ENCODE measurements at places on chromosomes 2 and 18.

GRCh38 chr18:48639772-48640432 is 101.1 kb downstream of the CTIF start:
- peak; percentile 40 for DNase-seq

GRCh38 chr2:191710411-191710900 is 32.5 kb downstream of the NABP1 start:
- no peak for DNase-seq

DNA sequence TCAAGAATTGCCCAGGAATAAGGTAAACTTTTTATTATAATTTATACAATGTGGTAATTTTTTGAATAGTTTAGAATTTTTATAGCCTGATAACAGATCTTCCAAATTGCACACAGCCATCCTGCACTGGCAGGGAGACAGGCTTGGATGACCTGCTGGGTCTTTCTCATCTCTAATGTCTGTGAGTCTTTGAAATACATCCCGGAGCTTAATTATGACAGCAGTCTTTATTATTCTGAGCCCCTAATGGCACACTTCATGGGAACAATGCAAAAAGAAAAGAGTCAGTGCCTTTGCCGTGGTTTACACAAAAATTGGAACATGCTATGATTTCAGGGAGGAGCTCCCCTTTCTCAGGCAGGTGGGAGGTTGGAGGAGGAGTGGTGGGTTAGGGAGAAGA is 71.0 kb downstream of the TMEM182 start:
- no peak for DNase-seq

DNA sequence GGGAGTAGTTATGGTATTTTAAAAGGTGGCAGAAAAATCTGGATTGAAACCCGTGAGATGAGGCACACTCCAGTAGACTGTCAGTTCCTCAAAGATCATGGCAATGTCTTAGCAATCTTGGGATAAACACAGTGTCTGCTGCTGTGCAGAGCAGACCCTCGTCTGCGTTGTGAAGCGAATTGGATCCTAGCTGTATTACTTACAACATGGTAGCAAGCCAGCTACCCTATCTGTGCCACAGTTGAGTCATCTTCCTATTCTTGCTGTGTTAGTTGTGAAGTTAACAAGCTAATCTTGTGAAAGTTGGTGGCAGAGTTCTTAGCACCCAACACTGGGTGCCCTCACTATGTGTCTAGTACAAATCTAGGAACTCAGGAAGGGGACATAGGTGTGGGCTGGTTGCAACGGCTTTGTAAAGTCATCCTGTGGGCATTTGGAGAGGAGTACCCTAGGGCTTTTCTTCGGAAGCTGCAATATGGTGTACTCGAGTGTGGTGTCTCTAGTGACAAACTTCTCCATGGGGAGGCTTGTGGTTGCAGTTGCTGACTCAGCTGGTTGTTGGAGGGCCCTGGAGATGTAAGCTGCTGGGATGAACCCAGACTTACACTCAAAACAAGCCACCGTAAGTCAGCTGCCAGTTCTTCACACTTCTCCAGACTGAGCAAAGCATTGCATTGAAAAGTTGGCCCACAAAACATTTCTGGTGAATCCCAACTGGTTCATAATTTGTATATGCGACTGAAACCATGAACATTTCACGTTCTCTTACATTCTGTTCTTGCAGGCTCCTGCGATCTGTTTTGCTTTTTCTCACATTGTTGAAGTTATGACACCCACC is 61.5 kb downstream of the ADCYAP1 start:
- peak; percentile 33 for DNase-seq

DNA sequence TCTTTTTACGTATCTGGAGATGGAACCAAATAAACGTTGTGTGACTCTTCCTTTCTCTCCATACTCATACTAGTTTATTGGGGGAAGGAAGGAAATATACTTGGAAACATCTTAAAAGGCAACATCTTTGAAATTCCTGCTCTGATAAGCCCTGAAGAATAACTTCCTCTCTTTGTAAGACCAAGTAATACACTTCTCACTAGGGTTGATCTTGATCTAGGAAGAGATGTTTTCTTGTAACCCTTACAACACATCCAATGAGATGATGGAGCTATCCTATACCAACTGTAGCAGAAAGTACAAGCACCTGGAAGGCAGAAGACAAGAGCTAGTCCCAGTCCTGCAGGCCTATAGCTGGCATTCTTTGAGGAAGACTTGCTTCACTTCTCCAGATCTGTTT is 2.0 kb downstream of the ANKRD44 start:
- DNase-seq = peak; percentile 36

DNA sequence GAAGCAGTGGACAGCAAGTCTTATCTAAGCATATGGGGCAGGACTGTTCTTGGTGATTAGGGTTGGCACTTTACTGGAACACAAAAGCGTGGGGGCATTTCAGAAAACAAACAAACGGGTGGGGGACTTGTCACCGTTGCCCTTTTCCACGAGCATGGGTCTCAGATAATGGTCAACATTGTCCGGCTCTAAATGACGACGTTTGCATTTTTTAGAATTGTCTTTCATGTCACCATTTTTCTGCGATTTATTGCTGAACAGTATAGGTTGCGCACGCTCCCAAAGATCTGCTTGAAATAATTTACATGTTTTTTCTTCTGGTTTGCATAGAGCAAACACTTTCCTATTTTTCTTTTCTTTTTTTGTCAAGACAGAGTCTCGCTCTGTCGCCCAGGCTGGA is 46.6 kb upstream of the TBC1D8 start:
- DNase-seq = peak; percentile 37

GRCh38 chr2:66095820-66096345 is 339.0 kb upstream of the MEIS1 start:
- DNase-seq = no peak

DNA sequence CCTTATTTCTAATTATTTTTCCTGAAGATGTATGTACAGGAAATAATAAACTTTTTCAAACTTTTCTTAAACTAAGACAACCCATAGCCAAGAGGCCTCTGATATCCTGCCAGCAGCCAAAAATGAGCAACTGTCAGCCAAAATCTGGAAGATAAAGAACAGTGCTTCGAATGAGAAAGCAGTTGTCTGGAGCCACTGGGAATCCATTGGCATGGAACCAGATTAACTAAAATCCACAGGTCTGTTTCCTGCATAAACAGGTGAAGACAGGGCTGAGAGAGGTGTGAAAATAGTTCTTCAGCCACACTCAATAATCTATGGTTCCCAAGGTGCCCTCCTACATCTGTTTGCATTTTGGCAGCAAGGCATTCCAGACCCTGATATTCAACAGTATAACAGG is 1076.7 kb upstream of the PIK3C3 start:
- no peak for DNase-seq

DNA sequence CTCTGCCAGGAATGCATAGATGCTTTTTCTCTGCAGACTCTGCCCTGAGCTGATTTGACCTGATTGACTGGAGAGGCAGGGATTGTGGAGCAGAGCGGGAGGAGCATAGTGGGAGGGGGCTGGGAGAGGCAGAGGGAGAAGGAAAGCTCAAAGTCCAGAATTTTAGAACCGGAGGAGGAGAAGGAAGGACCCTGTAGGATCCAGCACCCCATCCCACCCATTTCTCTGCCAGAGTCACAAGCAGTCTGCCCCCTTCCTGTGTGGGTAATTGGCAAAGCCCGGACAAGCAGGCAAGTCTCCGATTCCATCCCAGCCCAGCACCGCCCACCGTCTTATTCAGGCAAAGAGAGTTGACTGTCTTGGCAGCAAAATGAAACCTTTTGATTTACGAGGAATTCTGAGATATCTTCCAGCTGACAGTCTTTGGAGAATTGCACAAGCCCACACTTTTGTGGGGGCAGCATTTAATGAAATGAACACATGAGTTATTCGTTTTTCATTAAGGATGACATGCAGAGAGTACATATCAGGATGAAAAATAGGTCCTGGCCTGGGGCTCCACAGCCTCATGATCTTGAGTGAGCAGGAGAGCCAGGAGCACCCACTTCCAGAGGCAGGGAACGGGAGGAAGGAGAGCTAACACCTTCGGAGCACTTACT is 103.1 kb downstream of the MCFD2 start:
- DNase-seq = no peak

GRCh38 chr18:58394602-58395425 is 234.1 kb downstream of the ALPK2 start:
- DNase-seq = no peak

GRCh38 chr2:58042486-58042970 is 4.1 kb upstream of the VRK2 start:
- peak; percentile 68 for DNase-seq

DNA sequence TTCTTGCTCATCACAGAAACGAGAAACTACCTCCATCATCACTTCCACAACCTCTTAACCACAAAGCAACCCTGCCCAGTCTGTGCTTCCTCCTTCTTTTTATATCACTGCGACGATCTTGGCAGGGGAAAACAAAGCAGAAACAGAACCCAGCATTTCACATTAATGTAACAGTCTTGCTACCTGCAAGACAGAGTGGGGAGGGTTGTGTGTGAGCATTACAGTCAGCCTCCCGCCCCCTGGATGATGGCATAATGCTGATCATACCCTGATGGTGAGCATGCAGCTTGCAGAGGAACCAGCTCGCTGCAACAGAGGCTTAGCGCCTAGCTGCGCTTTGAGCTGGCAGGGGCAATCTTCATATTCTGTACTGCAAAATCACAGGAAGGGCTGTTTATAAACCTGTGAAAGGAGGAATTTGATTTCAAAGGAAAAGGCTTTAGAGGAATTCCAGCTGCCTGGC is 376.1 kb downstream of the IRS1 start:
- peak; percentile 38 for DNase-seq

- no peak for DNase-seq
Observed at GRCh38 chr2:168029071-168029470, 218.3 kb downstream of the STK39 start.

GRCh38 chr2:49271060-49271606 is 116.8 kb upstream of the FSHR start:
- no peak for DNase-seq

DNA sequence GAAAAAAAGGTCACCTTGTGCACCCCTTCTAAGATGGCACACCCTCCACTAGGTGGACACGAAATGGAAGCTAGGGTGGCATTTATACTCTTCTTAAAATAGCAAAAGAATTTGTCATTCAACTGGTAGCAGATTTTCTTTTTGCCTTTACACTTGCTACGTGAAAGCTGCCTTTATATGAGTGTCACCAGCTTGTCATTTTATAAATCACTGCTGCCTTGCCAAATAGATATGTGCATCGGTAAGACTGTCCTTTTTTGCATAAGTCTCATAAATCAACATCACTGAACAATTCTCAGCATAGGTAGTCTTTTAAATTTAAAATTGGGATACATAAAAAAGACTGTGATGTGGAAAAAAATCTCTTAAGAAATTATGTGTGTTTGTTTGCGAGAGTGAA is 764.1 kb downstream of the TDRD15 start:
- DNase-seq = no peak

GRCh38 chr18:51659781-51660180 is 462.3 kb upstream of the MEX3C start:
- no peak for DNase-seq
